Activated T-helper 1 cell treated with anti-CD3 and anti-CD28 coated beads, Interleukin-2, amount 50 U/mL, for 16 hours (primary cell): ENCODE measurements at places on chromosomes 5 and 9.
A peak's percentile ranks its signal among the peaks of the same experiment; 100 is the strongest.

DNA sequence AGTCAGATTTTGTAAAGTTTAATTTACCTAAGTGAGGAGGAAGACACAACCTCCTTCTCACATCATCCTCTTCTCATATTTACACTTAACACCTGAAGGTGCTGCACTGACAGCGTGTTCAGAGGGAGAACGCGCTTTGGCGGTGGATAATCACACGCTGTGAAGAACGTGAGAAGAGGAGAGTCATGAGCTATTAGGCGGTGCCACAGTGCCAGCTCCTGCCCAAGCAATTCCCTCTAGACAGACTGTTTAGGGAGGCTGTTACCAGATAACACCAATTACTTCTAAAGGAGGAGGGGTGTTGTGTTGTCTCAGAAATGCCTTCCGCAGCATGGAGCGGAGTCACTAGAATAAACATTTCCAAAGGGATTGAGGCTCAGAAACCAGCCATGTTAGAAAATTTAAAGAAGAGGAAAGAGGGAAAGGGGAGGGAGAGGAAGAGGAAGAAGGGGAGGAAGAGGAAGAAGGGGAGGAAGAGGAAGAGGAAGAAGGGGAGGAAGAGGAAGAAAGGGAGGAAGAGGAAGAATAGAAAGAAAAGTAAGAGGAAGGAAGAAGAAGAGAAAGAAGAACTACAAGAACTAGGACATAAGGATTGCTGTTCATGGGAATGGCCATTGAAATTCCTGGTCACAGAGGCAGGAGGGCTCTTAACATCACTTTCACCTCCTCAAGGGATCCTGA is 37.3 kb upstream of the WWC1 start:
- DNase-seq, result no peak

DNA sequence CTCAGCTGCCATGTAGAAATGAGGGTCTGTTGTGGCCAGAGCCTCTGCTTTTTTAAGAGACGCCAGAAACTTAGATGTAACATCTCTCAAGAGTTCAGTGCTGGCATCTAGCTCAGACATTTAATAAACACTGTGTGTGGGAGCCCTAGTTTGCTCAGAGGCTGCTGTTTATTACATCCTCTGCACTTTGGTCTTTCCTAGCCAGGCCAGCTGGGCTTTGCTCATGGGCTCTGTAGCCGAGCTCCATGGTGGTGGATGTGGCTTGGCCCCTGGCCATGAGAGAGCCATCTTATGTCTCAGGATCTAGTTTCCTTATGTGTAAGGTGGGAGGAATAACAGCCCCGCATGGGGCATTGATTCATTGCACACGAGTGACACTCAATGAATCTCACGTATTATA is 30.0 kb downstream of the ARHGEF37 start:
- no peak for DNase-seq

GRCh38 chr5:142421228-142421617 is 96.4 kb upstream of the SPRY4 start:
- no peak for DNase-seq

GRCh38 chr9:97311798-97312500 is 4.5 kb downstream of the CCDC180 start:
- DNase-seq, result no peak

DNA sequence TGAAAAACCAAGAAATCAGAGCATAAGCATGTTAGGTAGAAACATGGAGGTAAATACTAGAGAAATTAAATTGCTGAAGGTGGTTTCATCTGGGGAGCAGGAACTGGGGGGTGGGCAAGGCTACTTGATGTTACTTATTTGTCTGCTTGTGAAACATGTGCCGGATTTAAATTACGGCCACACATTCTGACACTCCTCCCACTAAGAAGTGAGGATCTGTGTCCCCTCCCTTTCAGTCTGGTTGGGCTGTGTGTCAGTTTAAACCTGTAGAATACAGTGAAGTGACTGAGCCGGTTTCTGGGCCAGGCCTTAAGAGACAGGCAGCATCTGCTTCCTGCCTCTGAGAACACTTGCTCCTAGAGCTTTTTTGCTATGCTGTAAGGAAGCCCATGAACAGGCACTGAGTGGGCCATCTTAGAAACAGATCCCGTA is 2.3 kb upstream of the IARS1 start:
- no peak for DNase-seq

- no peak for DNase-seq
Observed at GRCh38 chr5:140181002-140181483, 6.1 kb downstream of the CYSTM1 start.

GRCh38 chr5:137582218-137582617 is 83.1 kb upstream of the SPOCK1 start:
- no peak for DNase-seq

DNA sequence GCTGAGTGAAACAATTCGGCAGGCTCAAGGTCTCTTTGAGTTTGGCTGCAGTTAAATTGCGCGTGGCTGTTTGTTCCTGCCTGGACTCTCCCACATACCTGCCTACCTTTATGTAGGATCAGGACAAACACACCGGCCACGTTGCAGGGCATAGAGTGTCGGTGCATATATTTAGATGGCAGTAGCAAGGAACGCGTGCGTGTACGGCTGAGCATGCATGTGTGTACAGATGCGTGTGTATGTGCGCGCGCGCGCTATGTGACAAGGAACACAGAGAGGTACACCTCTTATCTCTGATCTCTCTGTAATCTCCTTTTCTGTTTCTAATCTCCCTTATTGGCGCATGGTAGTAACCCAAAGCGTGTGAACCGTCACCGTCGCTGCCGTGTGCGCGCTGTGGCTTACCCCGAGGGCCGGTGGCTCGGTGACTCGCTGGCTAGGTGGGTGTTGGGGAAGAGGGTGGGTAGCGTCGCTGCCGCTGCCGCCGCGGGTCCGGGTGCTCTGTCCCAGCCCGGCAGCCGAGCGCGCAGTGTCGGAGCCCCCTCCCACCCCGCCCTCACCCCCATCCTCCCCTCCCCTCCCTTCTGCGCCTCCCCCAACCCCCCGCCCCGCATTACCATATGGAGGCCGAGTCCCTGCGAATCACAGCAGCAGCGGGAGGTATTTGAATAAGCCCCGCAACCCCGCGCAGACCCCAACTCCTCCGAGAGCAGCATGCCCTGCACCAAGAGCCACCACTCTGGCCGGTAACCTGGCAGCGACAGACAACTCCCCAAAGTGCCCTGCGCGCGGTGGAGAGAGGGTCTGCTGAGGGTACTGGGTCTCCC is 204.8 kb downstream of the MEF2C start:
- DNase-seq, result no peak

DNA sequence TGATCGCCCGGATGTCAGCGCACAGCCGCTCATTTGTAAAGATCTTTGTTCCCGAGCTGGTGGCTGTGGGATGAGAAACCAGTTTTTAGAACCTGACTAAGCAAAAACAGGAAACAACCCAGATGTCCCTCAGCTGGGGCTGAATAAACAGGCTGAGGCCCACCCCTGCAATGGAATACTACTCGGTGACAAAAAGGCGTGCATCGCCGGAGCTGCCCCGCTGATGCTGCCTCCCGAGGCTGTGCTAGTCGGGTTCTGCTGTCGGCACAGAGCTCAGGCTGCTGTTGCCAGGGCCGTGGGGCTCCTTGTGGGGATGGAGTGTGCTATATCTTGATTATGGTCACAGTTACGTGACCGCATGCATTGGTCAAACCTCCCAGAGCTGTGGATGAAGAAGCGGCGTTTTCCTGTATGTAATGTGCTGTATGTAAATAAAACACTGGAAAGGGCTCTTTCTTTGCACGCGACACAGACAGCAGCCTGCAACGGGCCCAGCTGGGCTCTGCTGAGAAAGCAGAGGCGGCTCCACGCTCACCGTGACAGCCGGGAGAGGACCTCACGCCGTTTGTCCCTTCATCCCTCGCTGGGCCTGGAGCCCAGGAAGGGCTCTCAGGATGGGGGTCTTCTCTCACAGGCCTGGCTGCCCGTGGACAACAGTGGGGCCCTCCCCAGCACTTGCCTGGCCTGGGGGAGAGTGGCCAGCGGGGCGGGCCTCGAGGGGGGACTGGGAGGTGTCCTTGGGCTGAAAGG is 51.5 kb upstream of the RNU6ATAC start:
- no peak for DNase-seq

GRCh38 chr5:117131048-117131679 is 556.5 kb upstream of the SEMA6A start:
- DNase-seq, result no peak

GRCh38 chr5:172714491-172715420 is 56.2 kb downstream of the DUSP1 start:
- DNase-seq, result peak; percentile 35

- DNase-seq, result no peak
Observed at GRCh38 chr9:127904561-127905003, 5.2 kb upstream of the ST6GALNAC6 start.

GRCh38 chr5:176772271-176773210 is 37.8 kb upstream of the UNC5A start:
- no peak for DNase-seq

DNA sequence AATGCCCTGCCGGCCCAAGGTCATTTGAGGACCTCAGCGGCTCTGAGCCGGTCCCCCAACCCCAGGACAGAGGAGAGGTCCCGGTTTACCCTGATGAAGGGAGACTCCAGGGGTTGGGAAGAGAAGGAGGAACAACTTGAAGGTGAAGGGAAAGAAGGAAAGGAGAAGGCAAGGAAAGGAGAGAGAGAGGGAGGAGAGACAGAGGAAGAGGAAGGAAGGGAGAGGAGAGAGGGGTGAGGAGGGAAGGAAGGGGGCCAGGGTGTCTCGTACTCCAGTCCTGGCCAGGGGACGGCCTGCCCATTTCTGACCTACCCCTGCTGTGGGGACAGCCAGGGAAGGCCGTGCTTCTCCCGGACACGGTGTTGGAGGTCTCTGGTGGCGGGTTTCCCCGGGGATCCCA is 1.9 kb downstream of the PRRX2 start:
- DNase-seq, result no peak

GRCh38 chr9:133348718-133349573 is 928 bp downstream of the RPL7A start:
- DNase-seq, result no peak

- DNase-seq, result no peak
Observed at GRCh38 chr5:106241409-106241808, 1429.3 kb downstream of the EFNA5 start.

GRCh38 chr5:180047667-180048066 is 23.9 kb downstream of the RNF130 start:
- DNase-seq, result no peak

DNA sequence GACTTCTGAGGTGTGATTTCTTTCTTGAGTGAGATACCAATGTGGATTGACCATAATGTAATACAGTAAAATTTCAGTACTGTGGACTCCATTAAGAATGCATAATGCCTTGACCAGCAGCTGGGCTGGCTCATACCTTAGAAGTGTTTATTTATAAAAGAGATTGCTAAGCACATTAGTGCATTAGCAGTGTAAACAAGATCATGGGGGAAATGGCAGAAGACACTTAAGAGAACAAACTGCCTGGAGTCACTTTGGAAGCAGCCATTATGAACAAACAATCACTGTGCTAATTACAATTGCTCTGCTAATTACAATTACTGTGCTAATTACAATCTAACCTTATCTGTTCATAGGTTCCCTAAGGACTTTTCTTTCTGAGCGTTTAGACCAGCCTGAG is 104.2 kb downstream of the TRIM32 start:
- no peak for DNase-seq

DNA sequence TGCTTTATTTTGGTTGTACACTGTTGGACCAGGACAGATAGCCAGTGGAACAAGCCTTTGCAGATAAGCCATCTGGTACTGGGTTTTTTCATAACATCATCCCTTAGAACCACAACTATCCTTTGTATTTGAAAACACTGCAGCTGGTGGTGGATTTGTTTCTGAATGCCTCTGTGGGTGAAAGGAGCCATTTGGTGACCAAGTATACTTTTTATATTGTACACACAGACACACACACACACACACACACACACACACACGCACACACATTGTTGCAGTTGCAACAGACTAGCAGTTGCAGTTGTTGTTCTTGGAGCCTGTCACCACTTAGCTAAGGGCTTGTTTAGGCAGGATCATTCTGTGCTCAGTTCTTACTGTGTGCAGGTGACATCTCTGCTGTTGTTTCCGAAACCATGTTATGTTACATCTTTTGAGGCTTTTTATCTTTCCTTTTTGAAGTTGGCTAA is 22.9 kb upstream of the CAVIN4 start:
- DNase-seq, result no peak

- no peak for DNase-seq
Observed at GRCh38 chr9:131622523-131622922, 77.2 kb downstream of the PRRT1B start.

DNA sequence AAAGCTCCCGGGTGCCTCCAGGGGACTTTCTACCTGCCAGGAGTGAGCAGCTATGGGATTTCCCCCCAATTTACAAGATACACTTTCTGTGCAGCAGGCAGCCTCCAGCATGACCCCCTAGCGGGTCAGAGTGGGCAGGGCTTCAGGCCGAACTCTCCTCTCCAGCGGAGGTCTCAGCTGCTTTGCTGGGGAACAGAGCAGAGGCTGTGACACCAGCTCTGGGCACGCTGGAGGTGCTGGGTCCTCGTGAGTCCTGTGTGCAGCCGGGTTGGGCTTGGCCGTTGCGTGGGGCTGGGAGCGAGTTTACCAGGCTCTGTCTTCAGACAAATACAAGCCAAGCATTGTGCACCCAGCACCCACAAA is 2.9 kb downstream of the NRARP start:
- DNase-seq, result no peak
